ENCODE measurements at places on chromosomes 3 and 15. TPM values are rescaled to one million over a fixed set of nuclear protein-coding genes. Genes with fewer than 3 reads are reported as not detected.

- DNase-seq, result no peak
These were observed 223.1 kb downstream of the RPLP1 start for GRCh38 chr15:69675731-69676130.

Gene MCF2L2
- not detected for total RNA-seq

Gene P2RY14
- total RNA-seq, result not detected

Gene SPRED1
- 34.0 TPM for total RNA-seq

Gene NUSAP1
- 33.3 TPM for total RNA-seq

Gene AGTR1
- total RNA-seq, result 4.0 TPM

DNA sequence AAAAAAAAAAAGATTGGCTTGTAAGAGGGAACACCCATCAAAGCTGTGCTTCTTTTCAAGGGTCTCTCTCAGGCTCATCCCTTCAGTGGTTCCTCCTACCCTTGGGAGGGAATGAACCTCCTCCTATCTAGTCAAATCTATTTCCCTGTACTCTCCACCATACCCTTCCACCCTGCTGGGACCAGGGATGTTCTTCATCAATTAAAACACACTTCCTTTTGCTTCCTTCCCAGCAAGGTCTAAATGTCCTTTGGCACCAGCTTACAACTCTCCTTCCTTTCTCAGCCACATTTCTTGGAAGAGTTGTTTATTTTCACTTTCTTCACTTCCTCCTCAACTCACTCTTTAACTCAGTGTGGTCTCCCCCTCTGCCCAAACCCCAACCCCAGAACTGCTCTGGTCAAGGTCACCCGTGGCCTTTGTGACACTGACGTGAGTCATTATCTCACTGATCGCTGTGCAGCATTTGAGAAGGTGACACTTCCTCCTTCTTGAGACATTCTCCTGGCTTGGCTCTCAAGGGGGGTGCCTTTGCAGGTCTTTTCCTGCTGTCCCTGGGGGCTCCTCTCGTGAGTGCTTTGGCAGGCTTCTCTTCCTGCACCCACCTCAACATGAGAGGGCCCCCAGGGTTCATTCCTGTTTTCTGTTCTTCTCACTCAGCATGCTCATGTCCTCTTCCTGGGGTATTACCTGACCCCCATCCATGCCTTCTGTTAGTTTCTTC is 210.5 kb upstream of the TLE3 start:
- no peak for DNase-seq

- DNase-seq, result no peak
These were observed 562.0 kb downstream of the ROBO2 start for GRCh38 chr3:77601823-77602415.

Gene NEDD4
- total RNA-seq, result 21.8 TPM

Gene LRTM1
- not detected for total RNA-seq

DNA sequence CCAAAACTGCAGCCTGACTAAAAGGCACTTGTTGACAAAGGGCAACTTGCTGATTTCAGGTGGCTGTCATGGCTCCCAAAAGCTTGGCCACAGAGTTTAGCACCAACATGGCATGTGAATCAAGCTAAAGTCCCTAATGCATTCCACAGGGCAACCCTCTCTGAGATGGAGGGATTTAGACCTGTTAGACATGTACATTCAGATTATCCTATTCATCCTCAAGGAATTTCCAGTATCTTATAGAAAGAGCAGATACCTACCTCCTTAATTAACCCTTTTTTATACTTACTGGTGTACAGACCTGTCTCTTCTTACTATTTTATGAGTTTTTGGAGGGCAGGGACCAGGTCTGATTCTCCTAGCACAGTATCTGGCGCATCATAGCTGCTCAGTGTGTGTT is 31.3 kb downstream of the ACP3 start:
- DNase-seq, result no peak

Gene PGBD4
- 0.76 TPM for total RNA-seq

Gene GOLGA8G
- not detected for total RNA-seq

- no peak for DNase-seq
These were observed 160.5 kb downstream of the FNDC3B start for GRCh38 chr3:172199850-172200369.

Gene NR1I2
- not detected for total RNA-seq

All from GM23248 (cell line).